NCI-H1092 (cell line): ENCODE measurements at places on chromosomes 16 and 17.

DNA sequence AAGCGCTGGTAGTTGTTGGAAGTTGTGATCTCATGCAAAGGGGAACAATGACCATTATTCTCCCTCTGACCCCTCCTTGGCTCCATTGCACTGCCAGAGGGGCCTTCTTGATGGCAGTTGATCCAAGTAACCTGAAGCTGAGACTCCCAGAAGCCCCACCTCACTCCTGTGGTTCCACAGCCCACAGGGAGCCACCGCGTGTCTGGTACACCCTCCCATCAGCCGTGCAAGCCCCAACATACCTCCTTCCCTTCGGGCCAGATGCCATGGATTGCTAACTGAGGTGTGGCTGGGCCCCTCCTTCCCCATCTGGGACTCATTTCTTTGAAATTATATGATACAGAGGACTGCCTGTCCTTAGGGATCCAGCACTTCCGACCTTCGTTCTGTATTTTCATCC lies 17.8 kb downstream of the SAP30BP start:
- DNase-seq, result no peak

DNA sequence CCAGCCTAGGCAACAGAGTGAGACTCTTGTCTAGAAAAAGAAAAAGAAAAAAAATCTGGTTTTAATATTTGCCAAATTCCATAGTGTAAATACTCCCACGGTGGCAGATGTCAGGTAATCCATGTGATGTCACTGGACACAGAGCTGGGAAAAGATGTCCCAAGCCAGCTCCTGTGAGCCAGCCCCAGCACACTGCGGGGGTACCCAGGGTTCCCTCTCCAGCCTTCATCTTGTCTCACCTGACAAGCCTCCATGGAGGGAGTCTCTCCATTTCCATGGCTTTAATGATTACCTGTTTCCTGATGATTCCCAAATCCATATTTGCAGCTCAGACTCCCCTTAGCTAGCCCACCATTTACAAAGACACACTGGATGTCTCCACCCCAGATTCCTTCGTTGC lies 4.6 kb downstream of the CD300LB start:
- DNase-seq, result no peak

DNA sequence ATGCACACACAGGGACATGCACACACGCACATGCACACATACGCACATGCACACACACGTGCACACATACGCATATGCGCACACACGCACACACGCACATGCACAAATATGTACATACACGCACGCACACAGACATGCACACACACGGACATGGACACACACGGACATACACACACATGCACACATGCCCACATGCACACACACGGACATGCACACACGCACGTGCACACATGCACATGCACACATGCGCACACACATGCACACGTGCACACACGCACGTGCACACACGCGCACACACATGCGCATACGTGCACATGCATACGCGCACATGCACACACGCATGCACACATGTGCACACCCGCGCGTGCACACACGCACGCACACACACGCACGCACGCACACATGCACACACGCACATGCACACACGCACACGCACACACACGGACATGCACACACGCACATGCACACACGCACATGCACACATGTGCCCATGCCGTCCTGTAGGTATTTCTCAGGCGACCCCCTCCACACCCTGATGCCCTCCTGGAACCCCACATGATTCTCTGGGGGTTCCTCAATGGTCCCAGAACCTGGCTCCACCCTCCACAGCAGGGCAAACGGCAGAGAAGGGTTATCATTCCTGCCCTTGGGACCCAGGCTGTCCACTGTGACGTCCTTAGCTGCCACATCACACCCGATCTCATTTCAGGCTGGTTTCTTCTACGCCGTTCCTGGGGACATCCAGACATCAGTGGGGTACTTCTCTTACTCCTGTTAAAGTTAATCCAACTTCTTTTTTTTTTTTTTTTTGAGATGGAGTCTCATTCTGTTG lies 9.6 kb upstream of the RBFOX3 start:
- no peak for DNase-seq

- DNase-seq, result no peak
Measured at GRCh38 chr17:44367231-44367979, 3.8 kb upstream of the FAM171A2 start.

- no peak for DNase-seq
Measured at GRCh38 chr16:70252355-70252988, 732 bp upstream of the EXOSC6 start.

- no peak for DNase-seq
Measured at GRCh38 chr17:38653230-38653629, 21.5 kb downstream of the EPOP start.

DNA sequence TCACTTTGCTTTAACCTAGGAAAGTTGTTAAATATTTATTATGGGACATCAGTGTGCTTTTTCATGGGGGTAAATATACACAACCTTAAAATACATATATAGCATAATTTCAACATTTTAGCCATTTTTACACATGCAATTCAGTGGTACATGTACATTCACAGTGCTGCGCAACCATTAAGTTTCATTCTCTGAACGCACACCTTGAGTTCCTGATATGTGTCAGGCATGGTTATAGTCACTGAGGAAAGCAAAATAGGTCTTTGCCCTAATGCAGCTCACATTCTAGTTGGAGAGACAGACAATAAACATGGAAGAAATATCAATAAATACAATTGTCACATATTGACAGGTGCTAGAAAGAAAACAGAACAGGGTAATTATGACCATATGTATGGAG lies 12.8 kb upstream of the CNEP1R1 start:
- DNase-seq, result no peak

GRCh38 chr17:40100669-40101366 lies 429 bp upstream of the NR1D1 start:
- peak; percentile 93 for DNase-seq

GRCh38 chr17:82489851-82490511 lies 29.6 kb upstream of the FOXK2 start:
- no peak for DNase-seq
